Amygdala (tissue), 56 donors: ENCODE measurements at places on chromosomes 1 and 21.
A peak's percentile ranks its signal among the peaks of the same experiment; 100 is the strongest.

DNA sequence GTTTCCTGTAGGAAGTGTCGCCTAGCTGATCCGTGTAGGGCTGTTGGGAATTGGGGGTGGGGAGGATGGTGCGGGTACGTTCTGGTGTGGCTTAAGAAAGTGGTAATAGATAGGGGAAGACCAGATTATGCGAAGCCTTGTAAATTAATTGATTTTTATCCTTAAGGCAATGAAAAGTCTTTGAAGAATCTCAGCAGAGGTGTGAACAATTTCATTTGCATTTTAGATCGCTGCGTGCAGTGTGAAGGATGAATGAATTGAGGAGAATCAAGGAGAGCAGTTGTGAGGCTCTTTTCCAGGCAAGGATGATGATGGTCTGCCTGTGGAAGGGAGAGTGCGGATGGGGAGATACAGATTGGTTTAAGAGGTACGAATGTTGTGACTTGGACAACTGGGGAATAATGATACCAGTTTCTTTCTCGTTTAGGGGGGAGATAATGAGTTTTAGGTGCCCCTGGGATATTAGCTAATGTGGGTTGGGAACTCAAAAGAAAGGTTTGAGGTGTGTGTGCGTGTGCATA lies 813 bp upstream of the DEDD start:
- no peak for DNase-seq

DNA sequence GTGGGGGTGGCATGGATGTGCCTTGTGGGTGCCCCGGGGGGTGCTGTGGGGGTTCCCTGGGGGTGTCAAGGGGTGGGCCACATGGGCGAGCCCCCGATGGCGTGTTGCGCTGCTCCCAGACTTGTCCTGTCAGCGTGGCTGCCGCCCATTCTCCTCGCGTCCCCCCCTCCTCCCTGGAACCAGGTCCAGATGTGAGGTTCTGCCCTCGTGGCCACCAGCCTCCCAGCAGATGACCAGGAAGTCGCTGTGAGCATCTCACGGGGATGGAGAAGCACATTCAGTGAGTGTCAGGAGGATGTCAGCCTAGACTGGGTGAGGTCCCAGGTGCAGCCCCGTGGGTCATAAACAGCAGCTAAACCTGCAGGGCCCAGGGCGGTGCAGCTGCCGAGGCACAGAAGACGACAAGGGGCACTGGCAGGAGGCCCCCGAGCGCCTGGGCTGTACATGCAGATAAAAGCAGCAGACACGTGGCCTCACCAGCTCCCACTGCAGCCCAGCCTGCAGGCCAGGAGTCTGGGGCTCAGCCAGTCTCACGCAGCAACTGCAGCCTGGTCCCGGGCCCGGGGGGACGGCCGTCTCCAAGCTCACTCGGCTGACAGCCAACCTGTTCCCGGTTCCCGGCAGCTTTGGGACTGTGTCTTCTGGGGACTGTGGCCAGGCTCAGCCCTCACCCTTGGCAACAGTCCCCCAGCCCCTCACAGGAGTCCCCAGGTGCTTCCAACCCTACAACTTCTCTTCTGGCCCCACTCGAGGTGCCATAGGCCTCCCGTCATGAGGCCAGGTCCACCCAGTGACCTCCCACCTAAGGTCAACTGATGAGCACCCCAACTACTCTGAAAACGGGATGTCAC lies 17.5 kb upstream of the COL6A2 start:
- no peak for DNase-seq

GRCh38 chr1:208180421-208180820 lies 63.8 kb downstream of the PLXNA2 start:
- DNase-seq, result no peak

- DNase-seq, result no peak
Observed at GRCh38 chr1:166840309-166841274, 1.3 kb downstream of the POGK start.

- no peak for DNase-seq
Observed at GRCh38 chr1:28329395-28330153, 734 bp downstream of the MED18 start.

DNA sequence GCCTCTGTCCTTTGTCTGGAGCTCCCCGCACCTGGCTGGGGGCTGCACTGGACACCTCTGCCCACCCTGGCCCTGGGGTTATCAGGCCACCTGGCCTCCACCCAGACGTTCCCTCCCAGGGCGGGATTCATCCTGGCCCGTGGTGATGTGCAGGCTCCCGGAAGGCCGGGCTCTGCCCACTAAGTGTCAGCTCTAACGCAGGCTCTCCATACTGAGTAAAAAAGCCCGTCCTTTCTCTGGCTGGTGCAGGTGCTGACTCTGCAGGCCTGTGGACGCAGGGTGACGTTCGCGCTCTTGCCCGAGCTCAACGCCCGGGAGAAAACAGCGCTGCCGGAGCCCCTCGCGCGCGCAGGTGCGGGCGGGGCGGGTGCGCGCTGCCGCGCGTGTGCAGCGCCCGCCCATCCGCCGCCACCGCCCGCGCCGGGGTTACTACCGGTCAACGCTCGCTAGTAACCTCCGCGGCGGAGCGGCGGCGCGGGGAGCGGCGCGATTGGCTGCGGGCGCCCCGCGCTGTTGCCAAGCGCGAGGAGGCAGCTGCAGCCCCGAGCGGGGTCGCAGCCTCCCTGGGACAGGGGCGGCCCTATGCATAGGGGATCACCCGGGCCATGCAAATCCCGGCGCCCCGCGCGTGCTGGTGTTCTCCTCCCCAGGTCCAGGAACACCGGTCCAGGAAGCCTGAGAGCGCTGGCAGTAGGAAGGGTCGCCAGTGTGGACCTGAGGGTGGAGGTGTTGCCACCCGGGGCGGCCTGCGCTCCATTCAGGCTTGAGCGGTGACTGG lies 15.7 kb downstream of the ABCG1 start:
- no peak for DNase-seq

GRCh38 chr1:244952280-244952933 lies 88.1 kb upstream of the HNRNPU start:
- DNase-seq, result no peak

DNA sequence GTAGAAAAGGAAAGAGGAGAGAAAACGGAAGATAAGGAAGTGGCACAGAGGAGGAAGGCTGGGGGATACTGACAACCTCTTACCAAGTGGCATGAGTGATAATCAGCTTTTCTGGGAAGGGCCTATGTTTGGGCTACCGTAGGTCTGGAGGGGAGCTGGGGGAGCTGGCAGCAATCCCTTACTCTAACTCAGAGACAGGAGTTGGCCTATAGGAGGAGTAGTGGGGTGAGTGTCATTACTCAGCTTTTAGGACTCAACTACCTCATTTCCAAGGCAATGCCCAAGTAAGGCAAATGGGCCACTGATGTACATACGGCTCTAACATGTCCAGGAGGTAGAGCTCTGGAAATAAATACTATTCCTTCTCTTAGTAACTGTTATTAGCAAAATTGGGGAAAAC lies 48.7 kb upstream of the DMRTA2 start:
- DNase-seq, result no peak

GRCh38 chr1:244834543-244835275 lies 749 bp upstream of the COX20 start:
- peak; percentile 95 for DNase-seq

- DNase-seq, result no peak
Observed at GRCh38 chr21:32001390-32001789, 128.6 kb downstream of the HUNK start.

- DNase-seq, result no peak
Observed at GRCh38 chr1:190365283-190365682, 112.4 kb downstream of the BRINP3 start.

DNA sequence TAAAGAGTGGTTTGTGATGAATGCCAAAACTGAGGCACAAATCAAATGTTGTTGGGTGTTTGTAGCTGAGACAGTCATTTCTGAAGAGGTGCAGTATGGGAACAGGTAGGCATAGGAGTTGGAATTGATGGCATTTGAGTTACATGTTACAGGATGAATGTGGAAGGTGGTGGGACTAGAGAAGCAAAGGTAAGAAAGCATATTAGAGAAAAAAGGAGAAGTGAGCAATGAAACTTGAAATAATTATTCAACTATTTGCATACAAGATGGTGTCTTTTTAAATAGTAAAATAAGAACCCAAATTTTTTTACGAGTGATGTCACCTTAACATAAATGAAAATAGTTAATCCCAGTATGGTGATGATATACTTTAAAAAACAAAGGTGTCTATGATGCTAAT lies 40.2 kb upstream of the METTL18 start:
- no peak for DNase-seq

DNA sequence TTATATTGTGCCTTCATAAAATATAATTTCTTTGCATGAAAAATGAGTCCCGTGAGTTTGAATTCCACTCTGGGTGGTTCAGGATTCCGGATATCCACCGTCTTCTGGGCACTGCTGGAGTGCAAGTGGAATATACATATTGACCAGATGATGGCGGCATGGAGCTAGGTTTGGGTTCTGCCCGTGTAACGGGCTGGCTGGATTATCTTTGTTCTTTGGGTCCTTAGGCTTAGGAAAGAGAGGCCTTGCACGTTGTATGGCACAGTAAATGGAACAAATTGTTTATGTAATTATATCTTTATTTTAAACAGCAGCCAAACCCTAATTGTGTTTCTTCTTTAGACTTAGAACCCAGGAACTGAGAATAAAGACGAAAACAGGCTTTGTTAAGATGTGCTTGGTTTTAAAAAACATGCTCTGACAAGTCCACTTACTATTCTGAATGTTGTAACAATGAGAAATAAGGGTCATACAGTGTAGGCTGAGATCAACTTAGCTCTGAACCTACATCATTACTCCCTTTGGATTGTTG lies 13.5 kb upstream of the ACBD6 start:
- DNase-seq, result peak; percentile 27

GRCh38 chr1:111672331-111672730 lies 52.7 kb downstream of the RAP1A start:
- no peak for DNase-seq

DNA sequence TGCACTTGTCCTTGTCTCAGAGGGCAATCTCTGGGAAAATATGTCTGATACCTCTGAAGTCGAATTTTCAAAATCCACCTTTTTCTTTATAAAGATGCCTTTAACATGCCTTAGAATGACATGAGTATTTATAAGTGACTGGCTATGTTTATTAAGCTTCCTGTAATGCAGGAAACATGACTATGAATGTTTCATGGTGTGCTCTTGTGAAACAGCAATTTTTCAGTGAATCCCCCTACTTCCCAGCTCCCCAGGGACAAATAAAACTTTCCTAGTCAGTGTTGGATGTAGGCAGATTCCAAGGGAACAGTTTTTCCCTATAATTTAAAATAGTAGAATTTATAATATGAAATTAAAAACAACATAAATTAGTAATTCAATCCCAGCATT lies 437.0 kb downstream of the LMO4 start:
- DNase-seq, result no peak
